ENCODE measurements at places on chromosomes 1 and 21.

GRCh38 chr1:101144671-101145448 is 92.0 kb upstream of the S1PR1 start:
- DNase-seq: no peak

DNA sequence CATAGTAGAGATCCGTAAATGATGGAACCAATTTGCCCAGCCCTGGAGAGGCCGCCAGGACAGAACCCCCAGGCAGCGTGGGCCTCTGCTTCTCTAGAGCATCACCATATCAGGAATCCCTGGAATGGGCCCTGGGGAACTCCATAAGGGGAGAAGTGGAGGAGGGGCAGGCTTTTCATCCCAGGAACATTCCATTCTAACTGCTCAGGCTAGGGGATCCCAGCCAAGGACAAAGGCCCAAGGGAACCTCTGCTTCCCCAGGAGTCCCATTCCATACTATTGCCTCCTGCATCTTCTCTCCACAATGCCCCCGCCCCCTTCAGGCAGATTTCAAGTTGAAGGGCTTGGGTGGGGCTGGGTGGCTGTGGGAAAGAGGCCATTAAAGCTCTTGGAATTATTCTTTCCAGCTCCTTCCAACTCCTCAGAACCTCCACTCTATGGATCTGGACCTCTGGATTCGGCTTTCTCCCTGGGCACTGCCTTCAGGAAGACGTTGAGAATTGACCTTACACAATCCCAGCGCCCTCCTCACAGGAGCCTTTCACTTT is 6.0 kb downstream of the TRNP1 start:
- DNase-seq: no peak

GRCh38 chr1:170261669-170262068 is 115.9 kb downstream of the NTMT2 start:
- no peak for DNase-seq

DNA sequence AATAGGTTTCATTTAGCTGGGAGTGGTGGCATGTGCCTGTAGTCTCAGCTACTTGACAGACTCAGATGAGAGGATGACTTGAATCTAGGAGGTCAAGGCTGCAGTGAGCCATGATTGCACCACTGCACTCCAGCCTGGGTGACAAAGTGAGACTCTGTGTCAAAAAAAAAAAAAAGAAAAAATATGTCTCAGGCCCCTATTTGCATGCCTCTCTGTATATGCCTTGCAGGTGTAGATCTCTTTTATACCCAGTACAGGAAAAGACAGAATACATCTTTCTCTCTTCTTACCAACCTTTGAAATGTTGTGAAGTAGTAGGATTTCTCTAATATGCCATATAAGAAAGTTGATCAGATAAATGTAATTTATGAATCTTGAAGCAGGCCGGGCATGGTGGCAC is 6.4 kb downstream of the CNR2 start:
- DNase-seq: no peak

DNA sequence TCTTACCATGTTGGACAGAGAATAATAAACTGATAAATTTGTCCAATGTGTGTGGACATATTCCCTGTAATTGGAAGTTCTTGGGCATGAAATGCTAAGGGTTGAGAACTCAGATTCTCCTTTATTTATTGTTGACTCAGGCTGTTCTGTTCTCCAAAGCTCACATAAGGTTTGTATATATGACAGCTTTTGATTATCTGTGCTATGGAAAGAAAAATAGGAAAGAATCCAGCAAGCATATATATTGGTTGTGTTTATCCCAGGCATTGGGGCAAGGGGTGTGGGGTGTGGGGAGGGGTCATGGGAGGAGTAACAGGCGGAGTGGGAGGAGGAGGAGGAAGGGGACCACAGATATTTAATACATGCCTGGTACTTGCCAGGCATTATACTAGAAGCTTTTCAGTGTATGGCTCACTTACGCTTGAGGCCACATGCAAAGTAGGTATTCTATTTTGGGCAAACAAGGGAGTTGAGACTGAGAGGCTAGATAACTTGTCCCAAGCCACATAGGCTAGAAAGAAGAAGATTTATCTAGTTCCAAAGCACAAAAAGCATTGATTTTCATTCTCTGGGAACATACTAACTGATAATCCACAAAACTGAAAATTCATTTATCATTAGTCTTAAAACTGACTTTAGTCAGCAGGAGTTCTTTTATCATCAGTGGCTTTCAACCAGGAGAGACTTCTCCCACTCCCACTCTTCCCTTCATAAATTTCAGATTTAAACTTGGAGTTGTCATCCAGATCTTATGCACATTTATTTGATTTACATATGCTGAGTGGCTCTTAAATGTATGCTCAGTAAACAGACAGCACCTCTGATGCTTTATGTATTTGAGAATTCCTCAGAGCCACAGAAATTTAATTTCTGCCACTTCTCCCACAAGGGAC is 27.2 kb downstream of the NGF start:
- no peak for DNase-seq

- DNase-seq: no peak
Observed at GRCh38 chr1:172343240-172344160, 77.0 kb upstream of the C1orf105 start.

- no peak for DNase-seq
Observed at GRCh38 chr1:159821171-159821867, 5.4 kb upstream of the SLAMF8 start.

DNA sequence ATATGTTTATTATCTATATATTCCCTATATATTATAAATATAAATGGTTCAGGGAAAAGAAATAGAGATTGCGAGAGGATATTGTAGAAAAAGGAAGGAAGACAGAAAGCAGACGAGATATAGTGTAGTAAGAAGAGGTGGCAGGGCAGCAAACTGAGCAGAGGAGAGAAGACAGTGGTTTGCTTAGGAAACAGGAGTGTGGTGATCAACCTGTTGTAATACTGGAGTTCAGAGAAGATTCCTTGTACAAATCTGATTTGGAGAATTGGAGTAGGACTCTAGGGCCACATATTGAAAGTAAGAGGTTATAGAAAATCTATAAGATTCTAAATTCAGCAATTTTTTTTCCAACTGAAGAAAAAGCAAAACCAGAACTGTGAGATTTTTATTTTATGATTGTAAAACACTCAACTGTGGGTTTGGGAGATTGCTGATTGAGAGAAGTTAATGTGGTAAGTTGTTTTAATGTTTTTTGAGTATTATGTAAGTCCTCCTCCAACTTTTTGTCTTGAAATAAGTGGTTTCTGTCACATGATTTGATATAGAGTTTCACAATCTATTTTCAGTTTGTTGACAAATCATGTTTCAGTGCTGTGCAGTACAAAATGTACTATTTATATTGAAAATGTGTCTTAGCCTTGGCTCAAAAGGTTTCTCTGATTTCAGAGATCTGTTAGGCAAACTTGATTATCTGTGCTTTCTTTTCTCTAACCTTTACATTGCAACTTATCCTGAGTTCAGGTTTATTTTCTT is 9.6 kb upstream of the AMY2B start:
- no peak for DNase-seq

DNA sequence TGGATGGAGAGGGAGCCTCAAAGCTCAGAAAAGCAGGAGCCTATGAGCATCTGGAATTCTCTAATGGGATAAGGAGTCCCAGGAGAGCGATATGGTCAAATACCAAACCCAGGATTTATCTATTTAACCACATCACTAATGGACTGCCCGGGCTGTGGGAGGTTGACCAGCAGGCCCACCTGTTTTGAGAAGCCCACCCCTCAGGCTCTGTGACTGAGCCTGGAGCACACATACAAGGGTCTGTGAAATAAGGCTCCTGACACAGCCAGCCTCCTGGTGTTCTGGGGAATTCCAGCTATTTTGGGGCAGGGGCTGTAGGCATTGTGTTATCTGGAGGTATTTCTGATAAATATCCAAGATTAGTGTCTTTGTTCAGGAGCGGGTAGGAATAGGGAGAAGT is 132.0 kb upstream of the C1orf21 start:
- no peak for DNase-seq

- DNase-seq: peak; percentile 47
Observed at GRCh38 chr1:157073944-157074685, 25.5 kb downstream of the ETV3L start.

DNA sequence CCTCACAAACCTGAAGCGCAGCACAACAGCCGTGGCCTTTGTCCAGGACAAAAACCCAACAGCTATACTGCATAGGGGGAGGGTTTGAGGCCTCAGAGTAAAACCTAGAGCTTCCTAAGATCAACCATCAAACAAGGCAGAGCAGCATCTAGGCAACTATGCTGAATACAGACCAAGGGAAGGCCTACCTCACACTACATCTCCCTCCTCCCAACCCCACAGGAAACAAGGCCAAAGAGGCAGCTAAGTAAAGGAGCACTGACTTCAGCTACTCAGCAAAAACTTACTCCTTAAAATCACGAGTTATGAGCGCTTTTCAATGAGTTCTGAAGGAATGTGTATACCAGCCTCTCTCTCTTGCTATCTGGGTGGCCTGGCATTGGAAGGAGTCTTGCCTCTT is 12.4 kb downstream of the XKR8 start:
- no peak for DNase-seq

DNA sequence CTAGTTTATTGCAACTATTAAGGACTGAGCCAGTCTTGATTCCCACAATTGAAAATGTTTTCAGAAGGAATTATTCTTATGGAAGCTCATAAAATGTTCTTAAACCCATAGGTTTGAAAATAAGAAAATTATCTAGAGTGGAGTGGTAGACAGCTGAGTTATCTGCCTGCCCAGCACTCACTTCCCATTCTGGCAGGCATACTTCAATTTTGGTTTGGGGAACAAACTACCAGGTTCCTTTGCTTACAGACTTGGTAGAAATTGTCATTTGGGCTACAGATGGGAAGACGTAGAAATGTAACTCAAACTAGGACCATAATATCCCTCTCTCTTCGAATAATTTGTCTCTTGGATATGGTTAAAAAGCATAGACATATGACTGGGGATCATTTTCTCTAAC is 18.4 kb downstream of the JUN start:
- no peak for DNase-seq

GRCh38 chr1:221776495-221777301 is 34.8 kb upstream of the DUSP10 start:
- no peak for DNase-seq

GRCh38 chr1:236893626-236894545 is 98.8 kb downstream of the MTR start:
- DNase-seq: no peak

DNA sequence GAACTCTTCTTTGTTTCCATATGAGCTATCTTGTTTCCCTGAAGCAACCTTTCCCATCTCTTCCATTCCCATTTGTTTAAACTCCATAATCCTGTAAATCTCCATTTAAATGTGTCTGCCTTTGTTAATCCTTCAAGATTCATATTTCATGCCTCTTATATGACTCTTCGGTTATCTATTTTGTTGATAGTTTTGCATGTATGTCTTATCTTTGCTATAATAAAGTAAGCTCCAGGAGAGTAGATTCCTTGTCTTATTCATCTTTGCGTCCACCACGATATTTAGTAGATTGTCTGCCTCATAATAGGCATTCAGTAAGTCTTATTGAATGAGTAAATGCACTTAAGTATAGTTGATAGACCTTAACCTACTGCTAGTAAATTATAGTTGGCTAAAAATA is 18.4 kb downstream of the CLIC4 start:
- no peak for DNase-seq

DNA sequence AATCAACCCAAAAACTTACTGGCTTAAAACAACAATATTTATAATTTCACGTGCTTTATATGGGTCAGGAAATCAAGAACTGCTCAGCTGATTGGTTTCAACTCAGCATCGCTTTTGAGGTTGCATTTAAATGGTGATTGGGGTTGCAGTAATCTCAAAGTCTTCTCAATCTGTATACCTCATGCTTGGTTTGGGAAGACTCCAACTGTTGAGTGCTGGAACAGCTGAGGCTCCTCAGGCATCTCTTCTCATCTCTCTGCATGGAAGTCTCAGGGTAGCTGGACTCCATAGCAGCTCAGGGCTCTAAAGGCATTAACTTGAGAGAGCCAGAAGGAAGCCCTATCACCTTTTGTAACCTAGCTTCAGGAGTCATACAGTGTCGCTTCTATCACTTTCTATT is 35.1 kb downstream of the AK5 start:
- no peak for DNase-seq

- DNase-seq: no peak
Observed at GRCh38 chr1:38028105-38028591, 15.6 kb downstream of the UTP11 start.

DNA sequence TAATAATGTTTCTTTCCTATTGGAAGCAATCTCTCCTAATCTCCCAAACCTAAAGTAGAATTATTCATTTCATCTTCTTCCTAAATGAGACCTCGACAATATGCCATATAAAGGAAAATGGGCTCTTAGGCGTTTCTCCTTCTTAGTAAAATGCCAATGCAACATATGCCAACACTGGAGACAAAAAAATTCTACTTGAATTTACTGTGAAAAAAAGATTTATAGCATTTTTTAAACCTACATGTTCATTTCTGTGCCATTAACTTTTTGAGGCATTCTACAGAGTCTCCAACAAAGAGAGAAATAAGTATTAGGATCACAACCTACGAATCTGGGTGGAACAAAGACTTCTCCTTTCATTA is 1.3 kb downstream of the WDR47 start:
- no peak for DNase-seq

GRCh38 chr1:94463765-94464330 is 45.7 kb downstream of the ABCD3 start:
- peak; percentile 2 for DNase-seq

DNA sequence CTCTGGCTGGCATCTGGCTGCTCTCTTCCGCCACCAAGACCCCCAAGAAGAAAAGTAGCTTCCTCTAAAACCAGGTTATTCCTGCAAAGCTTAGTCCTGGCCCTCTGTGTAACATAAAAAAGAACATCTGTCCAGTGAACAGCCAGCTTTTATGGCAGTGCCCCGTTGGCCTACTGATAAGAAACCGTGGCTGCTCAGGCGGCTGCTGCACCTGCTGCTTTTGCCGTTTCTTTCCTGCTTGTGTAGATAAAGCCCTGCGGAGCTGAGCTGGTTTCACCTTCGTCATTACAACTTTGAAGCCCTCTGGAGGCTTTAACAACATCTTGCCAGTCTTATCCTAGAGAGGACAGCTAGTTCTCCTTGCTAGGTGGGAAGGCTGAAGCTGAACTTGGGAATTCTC is 20.5 kb downstream of the ELAPOR1 start:
- no peak for DNase-seq

DNA sequence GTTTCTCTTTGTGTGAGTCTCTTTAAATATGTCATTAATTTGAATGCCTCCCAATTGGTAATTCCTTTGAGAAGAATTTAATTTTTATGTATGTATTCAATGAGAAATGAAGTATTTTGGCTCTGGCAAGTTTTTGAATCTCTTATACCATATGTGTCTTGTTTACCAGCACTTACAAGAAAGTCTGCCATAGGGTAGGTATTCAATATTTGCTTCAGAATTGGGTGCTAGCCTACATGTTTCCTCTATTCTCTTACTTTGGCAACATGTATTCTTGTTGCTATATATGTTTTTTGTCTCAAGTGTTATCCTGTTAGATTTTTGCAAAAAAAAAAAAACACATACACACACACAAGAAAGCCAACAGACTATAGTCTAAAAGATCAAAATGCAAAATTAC is 350.5 kb upstream of the PRMT6 start:
- no peak for DNase-seq

GRCh38 chr1:204511366-204511765 is 4.8 kb upstream of the MDM4 start:
- DNase-seq: no peak
